AML-193 (cell line): ENCODE measurements at places on chromosomes 6 and 20.

DNA sequence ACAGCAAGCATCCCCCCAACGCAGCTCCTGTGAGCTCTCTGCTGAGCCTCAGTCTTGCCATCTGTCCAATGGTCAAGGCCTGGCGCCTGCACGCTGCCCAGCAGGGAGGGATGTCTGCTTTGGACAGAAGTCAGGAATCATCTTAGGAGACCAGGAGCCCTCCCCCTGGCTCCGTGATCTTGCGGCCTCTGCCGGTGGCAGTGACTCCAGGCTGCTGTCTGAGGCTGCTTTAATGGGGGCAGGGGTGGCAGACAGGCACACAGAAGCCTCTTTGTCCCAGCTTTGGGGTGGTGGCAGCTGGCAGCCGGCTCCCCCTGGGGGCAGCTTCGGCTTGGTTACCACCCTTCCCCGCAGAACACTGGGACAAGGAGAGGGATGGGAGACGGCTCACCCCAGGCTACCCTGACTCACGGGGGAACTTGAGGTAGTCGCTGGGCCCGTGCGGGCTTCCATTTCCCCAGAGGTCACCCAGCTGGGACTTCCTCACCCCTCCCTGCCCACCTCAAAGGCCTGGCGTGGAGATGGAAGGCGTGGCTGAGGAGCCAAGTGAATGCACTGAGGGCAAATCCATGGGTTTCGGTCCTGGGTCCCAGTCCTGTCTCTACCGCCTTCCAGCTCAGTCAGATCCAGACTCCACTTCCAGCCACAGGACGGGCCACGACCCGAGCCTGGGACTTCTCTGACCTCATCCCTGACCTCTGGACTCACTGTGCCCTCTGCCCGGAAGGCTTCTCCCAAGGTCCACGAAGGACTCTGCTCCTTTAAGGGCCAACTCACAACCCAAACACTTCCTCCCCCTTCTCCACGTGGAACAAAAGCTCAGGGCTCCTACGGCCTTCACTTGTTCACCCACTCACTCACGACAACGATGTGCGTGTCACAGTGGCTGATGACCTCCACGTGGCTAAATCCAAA lies 14.8 kb downstream of the PEDS1 start:
- DNase-seq = no peak

DNA sequence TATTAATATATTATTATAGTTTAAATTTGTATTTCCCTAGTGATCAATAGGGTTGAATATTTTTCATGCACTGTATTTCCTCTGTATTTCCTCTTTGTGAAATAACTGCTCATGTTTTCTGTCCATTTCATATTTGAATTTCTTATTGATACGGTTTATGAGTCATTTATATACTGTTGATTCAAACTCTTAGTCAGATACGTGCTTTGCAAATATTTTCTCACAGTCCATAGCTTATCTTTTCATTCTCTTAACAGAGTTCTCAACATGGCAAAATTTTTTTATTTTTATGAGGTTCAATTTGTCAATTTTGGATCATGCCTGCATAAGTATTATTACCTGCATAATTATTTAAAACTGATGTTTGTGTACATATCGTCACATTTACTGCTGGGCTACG lies 329.6 kb downstream of the HAO1 start:
- no peak for DNase-seq

DNA sequence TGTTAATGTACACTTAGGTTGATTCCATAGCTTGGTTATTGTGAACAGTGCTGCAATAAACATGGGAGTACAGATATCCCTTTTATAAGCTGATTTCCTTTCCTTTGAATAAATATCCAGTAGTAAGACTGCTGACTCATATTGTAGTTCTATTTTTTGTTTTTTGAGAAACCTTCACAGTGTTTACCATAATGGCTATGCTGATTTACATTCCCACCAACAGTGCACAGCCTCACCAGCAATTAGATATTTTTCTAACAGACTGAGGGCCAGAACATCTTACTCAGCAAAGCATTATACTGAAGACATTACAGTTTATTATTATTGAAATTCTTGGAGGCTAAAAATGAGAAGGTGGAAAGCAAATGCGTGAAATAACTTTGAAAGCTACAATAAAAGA lies 187.3 kb upstream of the HEY2 start:
- DNase-seq = no peak

GRCh38 chr6:118813775-118814174 lies 80.2 kb upstream of the ASF1A start:
- DNase-seq = no peak

GRCh38 chr6:148857798-148858390 lies 111.1 kb downstream of the UST start:
- no peak for DNase-seq

DNA sequence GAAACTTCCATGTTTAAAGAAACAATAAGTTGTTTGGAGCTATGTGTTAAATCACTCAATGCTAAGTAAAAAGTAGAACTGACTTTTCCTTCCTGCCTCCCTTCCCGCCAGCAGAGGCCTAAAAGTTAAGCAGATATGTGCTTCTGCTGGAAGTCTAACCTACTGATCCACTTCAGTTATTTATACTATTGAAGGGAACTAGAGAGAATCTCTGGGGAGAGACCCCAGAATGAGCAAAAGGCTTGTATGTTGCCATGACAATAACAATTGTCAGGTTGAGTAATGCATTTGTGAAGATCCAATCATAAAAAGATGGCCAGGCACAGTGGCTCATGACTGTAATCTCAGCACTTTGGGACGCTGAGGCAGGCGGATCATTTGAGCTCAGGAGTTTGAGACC lies 24.7 kb downstream of the MGME1 start:
- no peak for DNase-seq

DNA sequence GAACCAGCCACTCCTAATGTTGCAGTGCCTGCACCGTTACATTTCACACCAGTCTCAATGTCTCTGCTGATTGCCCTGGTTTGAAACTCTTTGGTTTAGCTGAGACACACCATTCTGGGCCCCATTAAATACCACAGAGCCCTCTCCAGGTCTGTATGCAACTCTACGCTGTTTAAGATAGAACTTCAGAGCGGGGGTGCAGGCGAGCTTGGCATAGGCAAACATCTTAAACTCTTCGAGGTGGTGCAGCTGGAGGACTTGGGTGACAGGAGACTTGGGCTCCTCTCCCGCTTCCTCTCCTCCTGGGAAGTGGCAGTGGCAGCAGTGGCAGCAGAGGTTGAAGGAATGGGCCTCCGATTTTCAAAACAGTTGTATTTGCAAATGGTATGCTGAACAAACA lies 18.5 kb upstream of the SSR1 start:
- no peak for DNase-seq

- no peak for DNase-seq
Observed at GRCh38 chr20:50312682-50313521, 122.3 kb downstream of the CEBPB start.

DNA sequence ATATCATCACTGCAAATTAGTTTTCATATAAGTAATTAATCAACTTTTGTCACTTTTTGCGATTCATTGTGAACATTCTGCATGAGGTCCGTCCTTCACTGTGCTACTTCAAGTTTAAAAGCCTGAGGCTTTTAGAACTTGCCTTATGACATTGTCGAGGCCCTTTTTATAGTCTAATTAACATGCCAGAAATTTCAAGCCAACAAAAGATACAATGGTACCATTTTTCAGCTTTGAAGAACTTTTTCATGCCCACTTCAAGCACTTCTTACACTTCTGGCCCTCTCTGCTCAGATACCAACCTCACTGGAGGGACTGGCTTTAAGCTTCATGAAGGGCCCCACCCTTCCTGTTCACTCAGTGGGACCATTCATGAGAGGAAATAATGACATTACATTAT lies 323.1 kb downstream of the TPBG start:
- no peak for DNase-seq

DNA sequence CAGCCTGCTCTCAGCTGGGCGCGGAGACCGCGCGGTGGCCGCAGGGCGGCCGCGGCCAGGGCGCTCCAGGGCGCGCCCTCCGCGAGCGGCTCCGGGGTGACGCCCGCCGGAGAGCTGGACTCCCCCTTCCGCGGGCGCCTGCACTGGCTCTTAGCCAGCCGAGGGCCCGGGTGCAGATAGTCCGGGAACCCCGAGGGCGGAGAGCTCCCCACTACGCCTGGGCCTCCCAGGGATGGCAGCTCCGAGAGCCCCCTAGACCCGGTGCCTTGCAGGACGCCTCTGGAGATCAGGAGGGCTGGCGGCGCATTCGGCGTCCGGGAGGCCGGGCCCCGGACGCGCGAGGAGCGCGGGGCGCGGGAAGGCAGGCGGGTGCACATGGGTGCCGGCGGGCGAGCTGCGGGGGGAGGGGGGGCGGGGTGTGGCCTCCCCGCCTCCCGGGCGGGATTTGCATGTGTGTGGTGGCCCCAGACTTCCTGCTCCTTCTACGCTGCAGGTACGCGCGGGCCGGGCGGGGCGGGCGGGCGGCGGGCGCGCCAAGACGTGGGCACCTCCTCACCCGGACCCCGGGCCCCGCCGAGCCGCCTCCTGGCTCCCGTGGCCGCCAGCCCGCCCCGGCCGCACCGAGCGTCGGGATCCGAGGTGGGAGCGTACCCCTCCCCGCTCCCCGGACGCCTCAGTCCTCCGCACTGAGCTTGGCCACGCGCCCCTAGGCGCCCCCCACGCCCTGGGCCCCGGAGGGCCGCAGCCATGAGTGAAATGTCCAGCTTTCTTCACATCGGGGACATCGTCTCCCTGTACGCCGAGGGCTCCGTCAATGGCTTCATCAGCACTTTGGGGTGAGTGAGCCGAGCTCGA lies at the start of gene ITPR3:
Gene ITPR3, plus strand, starts transcription at position 467 of the 855 bp plus-strand sequence. Its CDS starts 281 bp downstream, at position 748.
- no peak for DNase-seq

DNA sequence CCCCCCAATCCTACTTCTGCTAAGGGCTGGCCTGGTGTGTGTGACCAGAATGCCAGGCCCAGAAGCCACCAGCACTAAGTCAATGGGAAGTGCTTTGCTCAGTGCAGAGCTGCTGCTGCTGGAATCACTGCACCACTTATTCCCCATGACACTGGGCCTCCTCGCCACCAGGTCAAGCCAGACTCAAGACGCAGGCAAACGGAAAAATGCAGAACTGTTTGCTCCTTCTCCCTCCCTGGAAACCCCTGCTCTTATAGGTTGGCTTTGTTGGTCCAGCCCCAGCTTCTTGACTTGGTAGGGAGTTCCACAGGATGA lies 121.9 kb downstream of the PHACTR3 start:
- DNase-seq = no peak

DNA sequence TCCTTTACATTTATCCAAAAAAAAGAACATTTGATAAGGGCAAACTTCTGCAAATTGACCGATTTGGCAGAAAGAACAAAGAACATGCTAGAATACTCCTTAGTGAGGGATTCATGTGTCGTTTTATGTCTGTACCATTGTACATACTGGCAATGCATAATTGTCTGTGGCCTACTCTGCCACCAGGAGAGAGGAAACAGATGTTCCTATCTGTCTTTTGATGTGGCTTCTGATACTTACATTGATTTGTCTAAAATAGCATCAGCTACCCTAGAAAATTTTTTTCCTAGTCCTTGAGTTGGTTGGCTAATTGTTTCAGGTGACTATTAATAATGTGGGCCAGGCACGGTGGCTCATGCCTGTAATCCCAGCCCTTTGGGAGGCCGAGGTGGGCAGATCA lies 654.1 kb downstream of the KIF16B start:
- no peak for DNase-seq

- no peak for DNase-seq
Observed at GRCh38 chr6:46628498-46628897, 24.1 kb downstream of the CYP39A1 start.

DNA sequence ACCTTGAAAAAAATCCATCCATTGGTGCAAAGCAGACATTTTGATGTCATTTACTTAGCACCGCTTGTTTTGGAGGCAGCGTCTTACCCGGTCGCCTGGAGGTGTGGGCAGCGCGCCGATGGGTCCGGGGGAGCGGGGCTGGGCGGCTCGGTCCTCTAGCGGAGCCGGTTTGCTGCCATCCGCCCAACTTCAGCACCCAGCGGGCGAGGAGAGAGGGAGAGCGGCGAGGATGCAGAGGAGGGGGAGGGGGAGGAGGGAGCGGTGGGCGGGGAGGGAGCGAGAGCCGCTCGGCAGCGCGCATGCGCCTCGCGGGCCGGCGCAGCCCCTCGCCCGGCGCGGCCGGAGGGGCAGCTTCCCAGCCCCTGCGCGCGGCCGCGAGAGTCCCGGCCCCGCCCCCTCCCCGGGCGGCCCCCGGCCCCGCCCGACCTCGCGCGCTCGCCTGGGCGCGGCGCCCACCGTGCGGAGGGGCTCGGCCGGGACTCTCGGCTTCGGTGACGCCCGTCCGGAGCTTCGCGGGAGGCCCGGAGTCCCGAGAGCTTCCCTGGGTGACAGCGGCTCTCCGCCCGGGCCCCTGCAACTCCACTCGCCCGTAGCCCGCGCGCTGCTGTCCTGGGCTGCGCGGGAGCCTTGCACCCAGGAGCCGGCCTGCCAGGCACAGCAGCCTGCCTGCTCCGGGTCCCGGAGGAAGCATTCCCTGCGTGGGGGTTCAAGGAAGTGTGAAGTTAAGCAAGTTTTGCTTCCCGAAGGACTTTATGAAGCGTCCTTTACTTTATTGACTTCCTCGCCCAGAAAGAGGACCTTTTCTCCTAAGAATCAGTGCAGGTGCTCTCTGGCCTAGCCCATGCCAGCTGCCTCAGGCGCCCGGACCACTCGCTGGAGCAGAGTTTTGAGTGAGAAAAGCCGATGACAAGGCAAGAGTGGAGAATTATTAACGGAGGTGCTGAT lies at the start of gene RGS17:
Gene RGS17, minus strand, starts transcription at position 246 of the 945 bp plus-strand sequence. CDS start 87,264 bp downstream, outside the sequence.
- DNase-seq = no peak

- DNase-seq = no peak
Observed at GRCh38 chr6:31878726-31879125, at the start of gene SLC44A4. TSS of gene SLC44A4 (minus strand) at chr6:31878997. CDS start at chr6:31878980, 17 bp downstream.

- no peak for DNase-seq
Observed at GRCh38 chr6:42402184-42402583, 49.5 kb downstream of the TRERF1 start.

- DNase-seq = no peak
Observed at GRCh38 chr20:40689100-40689942, at the start of gene MAFB. TSS of gene MAFB (minus strand) at chr20:40689236. CDS start at chr20:40688850, 386 bp downstream.

DNA sequence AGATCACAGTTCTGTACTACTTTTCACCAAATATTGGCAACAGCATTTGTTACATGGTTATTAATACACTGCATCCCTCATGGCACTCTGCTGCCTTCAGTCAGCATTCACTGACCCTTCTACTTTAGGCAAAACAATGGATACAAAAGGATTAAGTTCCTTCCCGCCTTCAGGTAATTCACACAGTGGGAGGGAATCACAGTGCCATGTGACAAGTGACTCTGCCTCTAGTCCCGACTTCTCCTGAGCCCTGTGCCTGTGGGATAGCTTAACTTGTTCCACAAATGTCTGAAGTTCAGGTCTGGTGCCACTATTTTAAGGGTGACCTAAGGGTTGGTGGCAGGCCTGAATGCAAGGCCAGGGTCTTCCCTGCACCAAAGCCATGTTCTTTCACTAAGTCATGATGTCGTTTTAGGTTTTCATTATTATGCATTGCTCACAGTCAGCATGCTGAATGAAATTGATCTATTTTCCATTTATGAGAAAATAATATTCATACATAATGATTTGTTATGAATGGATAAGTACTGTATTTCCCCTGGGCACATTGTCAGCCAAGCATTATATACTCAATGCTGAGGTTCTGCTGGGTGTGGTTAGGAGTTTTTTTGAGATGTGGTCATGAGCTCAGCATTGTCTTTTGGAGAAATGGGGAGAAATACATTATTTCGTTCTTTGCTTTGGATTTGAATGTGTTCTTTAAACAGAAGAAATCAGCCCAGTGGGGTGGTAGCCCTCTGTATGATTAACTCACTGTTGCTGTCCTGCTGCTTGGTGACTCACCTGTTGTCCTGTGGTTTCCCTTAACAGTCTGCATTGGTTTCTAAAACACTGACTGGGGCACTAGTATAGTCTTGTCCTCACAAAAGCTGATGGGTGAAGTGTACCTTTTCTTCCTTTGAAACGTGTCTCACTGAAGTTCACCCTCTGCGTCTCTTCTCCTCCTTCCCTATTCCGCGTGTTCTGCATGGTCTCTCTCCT lies 66.4 kb downstream of the AFDN start:
- no peak for DNase-seq
